ENCODE measurements at places on chromosomes 3 and 15.

DNA sequence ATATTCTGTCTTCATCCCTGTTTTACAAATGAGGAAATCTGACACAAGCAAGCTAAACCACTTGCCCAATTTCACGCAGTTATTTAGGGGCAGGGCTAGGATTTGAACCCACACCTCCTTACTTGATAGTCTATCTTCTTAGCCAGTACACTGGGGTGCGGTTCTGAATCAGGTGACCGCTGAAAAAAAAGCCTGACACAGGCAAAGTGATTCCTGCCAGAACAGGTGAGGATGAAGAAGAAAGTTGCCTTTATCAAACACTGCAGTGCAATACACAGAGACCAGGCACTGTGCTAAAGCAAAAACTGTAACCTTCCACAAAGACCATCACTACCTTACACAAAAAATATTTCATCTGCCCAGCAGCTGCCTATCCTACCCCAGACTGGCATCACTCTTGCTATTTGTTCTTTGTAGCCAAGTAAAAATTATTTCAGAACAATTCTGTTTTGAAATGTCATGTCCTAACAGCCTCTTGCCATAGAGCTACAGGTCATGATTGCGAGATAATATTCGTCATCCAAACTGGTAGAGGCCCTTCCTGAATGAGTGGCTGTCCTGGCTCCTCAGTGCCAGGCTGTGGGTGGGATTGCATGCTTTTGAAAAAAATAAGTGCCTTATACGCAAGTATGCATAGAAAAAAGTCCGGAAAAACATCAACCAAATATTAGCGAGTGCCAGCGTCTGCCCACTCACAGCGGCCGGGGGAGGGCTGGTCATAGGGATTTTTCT, 142.3 kb upstream of the TPM1 start:
- DNase-seq, result no peak

DNA sequence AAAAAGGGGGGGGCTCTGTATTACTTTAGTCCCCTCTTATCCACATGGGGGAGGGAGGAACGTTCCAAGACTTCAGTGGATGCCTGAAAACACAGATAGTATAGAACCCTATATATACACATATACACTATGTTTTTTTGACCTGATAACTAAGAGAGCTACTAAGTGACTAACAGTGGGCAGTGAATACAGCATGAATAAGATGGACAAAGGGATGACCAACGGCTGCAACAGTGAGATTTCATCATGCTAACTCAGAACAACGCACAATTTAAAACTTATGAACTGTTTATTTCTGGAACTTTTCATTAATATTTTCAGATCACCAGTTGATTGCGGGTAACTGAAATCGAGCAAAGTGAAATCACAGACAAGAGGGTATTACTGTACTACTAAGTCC, 7.3 kb downstream of the DCUN1D1 start:
- no peak for DNase-seq

DNA sequence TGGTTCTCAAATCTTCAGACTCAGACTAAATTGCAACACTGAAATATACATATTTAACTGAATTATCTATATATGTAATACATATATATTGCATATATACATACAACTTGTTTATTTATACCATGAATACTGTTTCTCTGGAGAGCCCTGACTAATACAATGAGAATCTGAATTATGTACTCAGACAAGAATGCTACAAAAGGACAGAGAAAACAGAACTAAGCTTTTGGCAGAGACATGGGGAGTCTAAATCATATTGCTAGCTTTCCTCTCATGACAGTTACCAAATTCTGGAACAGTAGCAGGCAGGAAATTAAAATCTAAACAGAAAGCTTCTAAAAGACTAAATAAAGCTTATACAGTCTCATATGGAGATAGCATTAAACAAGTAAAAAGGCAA, 142.4 kb upstream of the KCNMB2 start:
- DNase-seq, result no peak

- no peak for DNase-seq
Measured at GRCh38 chr15:96344706-96345559, 14.4 kb downstream of the NR2F2 start.

DNA sequence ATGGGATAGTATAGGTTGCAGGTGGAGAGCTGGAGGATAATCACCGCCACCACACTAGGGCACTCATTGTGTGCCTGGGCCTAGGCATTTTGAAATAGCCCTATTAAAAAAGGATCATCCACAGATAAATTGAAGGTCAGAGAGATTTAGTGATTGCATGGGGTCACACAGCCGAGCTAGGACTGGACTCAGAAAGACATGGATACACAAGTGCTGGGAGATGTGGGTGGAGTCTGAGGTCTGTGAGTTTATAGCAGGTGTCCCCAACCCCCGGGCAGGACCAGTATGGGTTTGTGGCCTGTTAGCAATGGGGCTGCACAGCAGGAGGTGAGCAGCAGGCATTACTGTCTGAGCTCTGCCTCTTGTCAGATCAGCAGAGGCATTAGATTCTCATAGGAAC, 5.3 kb upstream of the ANKDD1A start:
- DNase-seq, result no peak

DNA sequence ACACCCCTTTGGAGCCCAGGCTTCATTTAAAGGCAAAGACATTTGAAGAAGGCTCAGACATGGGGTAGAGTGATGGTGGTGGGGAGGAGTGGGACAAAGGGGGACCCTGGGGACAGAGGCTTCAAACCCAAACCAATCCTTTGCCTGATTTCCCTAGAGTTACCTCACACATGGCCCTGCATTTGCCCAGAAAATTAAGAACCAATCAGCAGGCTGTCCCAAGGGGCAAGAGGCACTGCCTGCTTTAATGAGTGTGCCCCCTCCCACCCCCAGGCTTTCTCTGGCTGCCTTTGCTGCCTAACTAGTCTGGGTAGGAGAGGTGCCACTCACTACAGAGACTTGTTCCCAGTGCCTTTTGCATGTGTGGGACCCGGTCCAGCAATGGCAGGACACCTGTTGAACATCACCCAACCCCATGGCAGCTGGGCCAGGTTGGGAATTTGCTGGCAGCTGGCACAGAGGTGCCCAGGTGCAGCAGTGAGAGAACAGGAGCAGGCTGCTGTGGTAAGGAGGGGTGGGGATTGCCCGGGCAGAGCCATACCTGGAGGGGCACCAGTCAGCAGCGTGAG, 38.4 kb downstream of the CCDC33 start:
- DNase-seq, result no peak

DNA sequence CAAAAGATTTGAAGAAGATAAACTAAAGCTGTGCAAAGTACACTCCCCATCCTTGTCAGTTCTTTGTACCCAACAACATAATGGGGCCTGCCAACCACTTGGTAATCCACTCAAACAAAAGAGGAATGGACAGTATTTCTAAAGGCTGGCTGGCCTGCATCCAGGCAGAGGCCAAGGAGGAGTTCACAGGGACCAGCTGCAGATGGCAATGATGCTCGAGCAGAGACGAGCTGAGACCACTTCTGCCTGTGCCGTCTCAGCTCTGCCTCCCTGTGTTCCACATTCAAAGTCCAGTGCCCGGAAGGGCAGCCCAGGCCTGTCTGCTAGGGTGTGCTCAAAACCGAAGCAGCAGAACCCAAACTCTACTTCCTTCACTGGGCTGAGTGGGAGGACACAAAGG, 14.3 kb downstream of the CXCR6 start:
- DNase-seq, result no peak

DNA sequence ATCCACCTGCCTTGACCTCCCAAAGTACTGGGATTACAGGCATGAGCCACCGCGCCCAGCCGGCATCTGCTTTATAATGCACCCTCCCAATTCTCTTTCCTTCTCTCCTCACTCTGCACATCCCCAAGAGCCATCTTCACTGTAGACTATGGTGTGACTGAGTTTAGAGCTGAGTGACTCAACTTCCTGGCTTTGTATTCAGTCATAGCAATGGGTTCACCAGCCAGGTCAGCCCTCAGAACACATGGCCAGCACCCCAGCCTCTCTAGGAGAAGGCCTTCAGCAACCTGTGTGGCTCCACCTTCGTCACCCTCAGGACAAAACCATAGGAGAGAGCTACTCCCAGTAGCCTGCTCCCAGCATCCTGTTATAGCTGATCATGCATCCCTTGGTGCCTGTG, 33.0 kb downstream of the ARID3B start:
- DNase-seq, result no peak

DNA sequence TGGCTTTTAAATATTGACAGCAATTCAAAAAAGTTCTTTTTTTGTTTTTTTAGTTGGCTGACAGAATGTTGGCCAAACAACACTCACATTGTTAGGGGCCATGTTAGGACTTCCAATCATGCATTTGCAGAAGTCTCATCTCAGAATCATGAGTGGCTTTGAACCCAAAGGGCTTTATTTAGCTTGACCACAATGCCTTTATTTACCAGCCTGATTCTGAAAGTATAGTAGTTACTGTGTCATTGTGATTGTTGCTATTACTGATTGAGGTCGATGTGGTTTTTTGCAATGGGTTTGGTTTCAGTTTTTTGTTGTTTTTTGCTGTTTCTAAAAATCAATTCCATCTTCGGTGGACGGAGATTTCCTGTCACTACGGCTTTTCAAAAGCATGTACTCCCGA, 7.2 kb downstream of the GLDN start:
- DNase-seq, result no peak

- no peak for DNase-seq
Measured at GRCh38 chr3:88882121-88882520, 225.3 kb upstream of the EPHA3 start.

DNA sequence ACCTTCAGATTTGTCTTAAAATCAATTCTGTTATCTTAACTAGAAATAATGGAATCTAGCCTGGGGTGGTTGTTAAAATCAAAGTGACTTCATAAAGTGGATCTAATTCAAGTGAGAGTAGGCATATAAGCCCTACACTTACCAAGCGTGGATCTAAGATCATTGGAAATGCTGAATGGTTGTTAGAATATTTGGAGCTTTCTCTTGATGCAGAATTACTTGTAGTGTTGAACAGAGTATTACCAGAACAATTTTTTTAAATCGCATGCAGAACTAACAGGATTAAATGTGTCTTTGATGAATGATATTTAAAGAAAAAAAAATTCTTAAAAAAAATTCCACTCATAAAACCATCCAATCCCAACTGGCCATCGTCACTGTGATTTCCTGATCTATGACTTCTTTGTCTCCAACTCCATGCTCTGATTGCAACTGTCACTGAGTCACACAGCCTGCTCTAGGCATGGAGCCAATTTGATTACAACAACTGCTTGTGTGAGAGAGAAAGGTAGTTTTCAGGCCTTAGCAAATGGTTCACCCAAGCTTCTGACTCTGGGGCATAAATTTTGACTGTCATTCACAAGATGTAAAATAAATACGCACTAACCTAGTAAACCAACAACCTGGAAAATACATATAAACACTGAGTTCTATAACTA, 25.9 kb upstream of the SPRED1 start:
- no peak for DNase-seq

GRCh38 chr3:119295816-119296726, 1.9 kb downstream of the ARHGAP31 start:
- DNase-seq, result no peak

- no peak for DNase-seq
Measured at GRCh38 chr3:175655351-175655750, 796.2 kb downstream of the NAALADL2 start.

DNA sequence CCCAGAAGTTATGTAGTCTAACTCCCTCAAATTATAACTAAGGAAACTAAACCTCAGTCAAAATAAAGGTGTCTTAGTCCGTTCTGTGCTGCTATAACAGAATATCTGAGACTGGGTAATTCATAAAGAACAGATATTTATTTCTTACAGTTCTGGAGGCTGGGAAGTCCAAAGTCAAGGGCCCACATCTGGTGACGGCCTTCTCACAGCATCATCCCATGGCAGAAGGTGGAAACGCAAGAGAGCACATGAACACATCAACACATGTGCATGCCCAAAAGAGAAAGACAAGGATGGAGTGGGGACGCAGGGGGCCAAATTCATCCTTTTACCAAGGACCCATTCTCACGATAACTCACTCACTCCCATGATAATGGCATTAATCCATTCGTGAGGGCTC, 73.1 kb downstream of the PCOLCE2 start:
- DNase-seq, result no peak

GRCh38 chr3:45896956-45897355, 10.6 kb downstream of the CCR9 start:
- DNase-seq, result no peak

- DNase-seq, result no peak
Measured at GRCh38 chr3:156939315-156939714, 113.2 kb downstream of the LEKR1 start.

GRCh38 chr3:73576999-73577461, 47.7 kb downstream of the PDZRN3 start:
- no peak for DNase-seq

GRCh38 chr15:34365091-34365825, 1.7 kb downstream of the LPCAT4 start:
- no peak for DNase-seq

- DNase-seq, result no peak
Measured at GRCh38 chr3:172475703-172476102, 27.4 kb upstream of the GHSR start.

- DNase-seq, result no peak
Measured at GRCh38 chr15:73345658-73346057, 23.1 kb downstream of the HCN4 start.

DNA sequence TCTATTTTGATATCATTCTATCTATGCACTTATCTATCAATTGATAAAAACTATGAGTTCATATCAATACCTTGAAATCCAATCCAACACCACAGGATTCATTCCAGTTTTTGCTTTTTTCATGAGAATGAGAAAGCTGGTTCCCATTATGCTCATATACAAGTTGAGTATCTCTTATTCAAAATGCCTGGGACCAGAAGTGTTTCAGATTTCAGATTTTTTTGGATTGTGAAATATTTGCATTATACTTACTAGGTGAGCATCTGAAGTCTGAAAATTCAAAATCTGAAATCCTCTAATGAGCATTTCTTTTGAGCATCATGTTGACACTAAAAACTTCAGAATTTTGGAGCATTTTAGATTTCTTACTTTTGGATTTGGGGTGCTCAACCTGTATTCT, 67.8 kb upstream of the DCBLD2 start:
- DNase-seq, result no peak

GRCh38 chr3:40680685-40681657, 156.2 kb downstream of the ZNF621 start:
- DNase-seq, result no peak

DNA sequence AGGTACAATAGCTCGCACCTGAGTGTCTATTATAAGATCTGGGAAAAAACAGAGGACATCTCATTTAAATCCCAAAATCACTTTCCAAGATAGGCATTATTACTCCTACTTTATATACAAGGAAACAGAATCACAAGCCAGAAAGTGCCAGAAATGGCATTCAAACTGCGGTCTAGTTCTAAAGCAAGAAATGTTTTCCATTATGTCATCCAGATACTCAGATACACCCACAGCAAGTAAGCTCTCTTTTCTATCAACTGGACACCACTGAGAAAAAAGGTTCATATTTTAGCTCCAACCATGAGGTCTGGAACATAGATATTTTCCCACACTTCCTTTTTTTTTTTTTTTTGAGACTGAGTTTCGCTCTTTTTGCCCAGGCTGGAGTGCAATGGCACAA, 8.1 kb downstream of the SLC33A1 start:
- no peak for DNase-seq

- no peak for DNase-seq
Measured at GRCh38 chr15:100735129-100736053, 133.0 kb downstream of the ASB7 start.

Measured in activated naive CD4-positive, alpha-beta T cell treated with anti-CD3 and anti-CD28 coated beads, Interleukin-2, amount 50 U/mL, for 72 hours (primary cell).